Activated naive CD8-positive, alpha-beta T cell treated with anti-CD3 and anti-CD28 coated beads, Interleukin-2, amount 10 ng/mL, durations not matched to agents 7 days and 5 days (primary cell): ENCODE measurements at places on chromosomes 2 and 18. TPM values are rescaled to one million over a fixed set of nuclear protein-coding genes. Genes with fewer than 3 reads are reported as not detected.

- no peak for DNase-seq
These were observed 278.8 kb downstream of the DCDC2C start for GRCh38 chr2:3982160-3982559.

- DNase-seq = no peak
These were observed 265.5 kb upstream of the KCNJ3 start for GRCh38 chr2:154433010-154433409.

FOXD4L1 gene
- 0.14 TPM for total RNA-seq

NGEF gene
- total RNA-seq = not detected

GRCh38 chr2:240645346-240645745 lies 20.1 kb downstream of the GPR35 start:
- DNase-seq = no peak

- DNase-seq = no peak
These were observed 4.2 kb upstream of the AP1S3 start for GRCh38 chr2:223841436-223842190.

KATNAL2 gene
- 0.43 TPM for total RNA-seq

FEV gene
- not detected for total RNA-seq

ANKRD62 gene
- total RNA-seq = not detected

DNA sequence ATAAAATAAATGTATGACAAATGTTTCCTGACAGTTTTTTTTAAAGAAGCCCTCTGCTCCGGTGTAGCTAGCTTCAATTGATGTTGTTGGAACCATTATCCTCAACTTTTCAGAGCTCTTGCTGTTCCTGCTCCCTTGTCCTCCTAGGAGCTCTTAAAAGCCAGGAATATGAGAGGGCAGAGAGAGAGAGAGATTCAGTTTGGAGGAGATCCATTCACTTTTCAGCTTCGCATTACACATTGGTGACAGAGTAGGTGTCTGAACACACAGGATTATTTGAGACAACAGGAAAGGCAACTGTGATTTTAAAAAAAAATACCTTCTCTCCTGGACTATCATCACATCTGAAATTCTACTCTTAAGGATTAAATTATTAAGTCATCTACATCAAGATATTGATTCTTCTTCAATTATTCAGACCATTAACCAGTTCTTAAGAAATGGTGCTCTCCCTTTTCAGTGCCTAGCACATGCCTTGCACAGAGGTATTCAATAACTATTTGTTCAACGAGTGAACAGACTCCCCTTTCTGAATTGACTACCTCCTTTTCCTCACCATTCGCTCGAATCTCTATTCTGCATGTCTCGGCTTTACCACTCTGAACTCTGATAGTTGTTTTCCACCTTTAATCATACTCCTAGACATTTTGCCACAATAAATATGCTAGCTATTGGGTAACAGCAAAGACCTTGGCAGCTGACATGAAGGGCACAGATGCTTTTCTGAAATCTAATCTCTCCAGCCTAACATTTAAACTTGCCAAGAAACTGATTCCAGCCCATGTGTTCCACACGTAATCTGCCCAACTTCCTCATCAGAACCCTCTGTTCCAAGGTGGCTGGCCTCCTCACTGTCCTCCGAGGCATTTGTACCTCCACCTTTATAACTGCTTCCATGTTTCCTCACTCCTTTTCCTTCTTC lies 28.6 kb upstream of the SLC35F5 start:
- DNase-seq = no peak

GRCh38 chr2:147110317-147110716 lies 734.5 kb upstream of the ACVR2A start:
- DNase-seq = no peak

- DNase-seq = no peak
These were observed 40.7 kb downstream of the CMPK2 start for GRCh38 chr2:6824962-6825361.

CCBE1 gene
- not detected for total RNA-seq

DNA sequence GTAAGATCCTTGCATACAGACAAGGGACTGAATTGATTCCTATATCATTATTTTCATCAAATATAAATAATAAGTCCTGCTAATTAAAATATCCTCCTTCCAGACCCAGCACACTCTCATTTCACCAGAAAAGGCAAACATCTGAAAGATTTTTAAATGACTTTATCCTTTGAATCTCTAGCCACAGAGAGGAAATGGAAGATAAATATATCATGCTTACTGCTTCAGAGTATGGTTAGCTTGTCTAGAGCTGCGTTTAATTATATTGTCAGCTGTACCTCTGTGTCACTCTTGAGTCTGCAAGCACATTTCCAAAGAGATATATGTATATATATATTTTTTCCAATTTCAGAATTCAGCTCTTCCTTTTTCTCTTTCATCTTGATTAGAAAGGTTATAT lies 232.7 kb downstream of the TRIB2 start:
- DNase-seq = no peak
